Stimulated activated CD8-positive, alpha-beta memory T cell treated with anti-CD3 and anti-CD28 coated beads, Interleukin-2, amount 100 ng/mL, for 1 hour (primary cell): ENCODE measurements at places on chromosomes 2 and 18.

- DNase-seq: no peak
Measured at GRCh38 chr2:39731546-39731945, 47.5 kb downstream of the THUMPD2 start.

DNA sequence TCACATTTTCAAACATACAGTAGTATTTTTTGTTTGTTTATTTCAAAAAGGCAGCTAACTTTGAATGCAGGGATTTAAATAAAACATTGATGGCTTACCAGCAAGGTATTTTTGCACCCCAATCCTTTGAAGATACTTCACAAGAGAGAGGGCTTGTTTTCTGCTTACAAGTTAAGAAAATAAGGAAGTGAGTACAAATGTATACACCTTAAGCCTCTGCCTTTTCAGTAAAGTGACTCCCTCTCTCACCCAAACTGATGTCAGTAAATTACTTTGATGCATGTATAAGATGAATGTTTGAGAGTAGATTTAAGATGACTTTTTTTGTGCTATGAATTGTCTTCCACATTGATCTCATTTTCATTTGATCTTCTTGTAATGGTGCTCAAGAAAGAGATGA is 820.0 kb downstream of the CPS1 start:
- no peak for DNase-seq

GRCh38 chr2:191878548-191879279 is 31.8 kb upstream of the CAVIN2 start:
- DNase-seq: no peak

DNA sequence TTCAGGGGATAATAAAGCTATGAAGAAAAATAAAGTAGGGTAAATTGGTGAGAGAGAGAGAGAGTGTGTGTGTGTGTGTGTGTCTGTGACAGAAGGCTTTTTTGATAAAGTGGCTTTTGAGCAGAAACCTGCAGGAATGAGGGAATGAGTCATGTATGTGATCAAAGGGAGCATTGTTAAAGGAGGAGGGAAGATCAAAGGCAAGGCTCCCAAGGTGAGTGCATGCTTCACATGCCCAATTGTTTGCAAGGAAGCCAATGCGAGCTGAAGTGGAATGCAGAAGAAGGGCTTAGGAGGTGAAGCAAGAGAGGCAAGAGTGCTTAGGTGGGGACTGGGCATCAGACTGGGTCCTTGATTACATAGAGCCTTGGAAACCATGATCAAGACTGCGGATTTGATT is 96.8 kb downstream of the DNAH6 start:
- DNase-seq: no peak

- no peak for DNase-seq
Measured at GRCh38 chr2:32538735-32539134, 89.1 kb upstream of the TTC27 start.

DNA sequence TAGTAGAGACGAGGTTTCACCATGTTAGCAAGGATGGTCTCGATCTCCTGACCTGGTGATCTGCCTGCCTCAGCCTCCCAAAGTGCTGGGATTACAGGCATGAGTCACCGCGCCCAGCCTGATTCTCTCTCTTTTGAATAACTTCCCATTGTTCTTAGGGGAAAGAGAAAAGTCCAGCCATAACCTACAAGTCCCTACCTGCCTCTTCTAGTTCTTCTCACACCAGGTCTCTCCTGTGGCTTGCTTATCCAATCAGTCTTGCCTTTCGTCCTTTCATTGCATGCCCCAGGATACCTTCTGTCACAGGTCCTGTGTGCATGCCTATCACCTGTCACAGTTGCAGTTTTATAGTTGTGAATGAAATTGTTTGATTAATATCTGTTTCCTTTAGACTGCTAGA is 148.1 kb downstream of the SLC4A3 start:
- no peak for DNase-seq

- no peak for DNase-seq
Measured at GRCh38 chr18:23183411-23184150, 48.3 kb downstream of the CABLES1 start.

- DNase-seq: no peak
Measured at GRCh38 chr18:22434973-22435608, 17.4 kb upstream of the CTAGE1 start.

- no peak for DNase-seq
Measured at GRCh38 chr18:80241919-80242777, 5.2 kb downstream of the PARD6G start.

DNA sequence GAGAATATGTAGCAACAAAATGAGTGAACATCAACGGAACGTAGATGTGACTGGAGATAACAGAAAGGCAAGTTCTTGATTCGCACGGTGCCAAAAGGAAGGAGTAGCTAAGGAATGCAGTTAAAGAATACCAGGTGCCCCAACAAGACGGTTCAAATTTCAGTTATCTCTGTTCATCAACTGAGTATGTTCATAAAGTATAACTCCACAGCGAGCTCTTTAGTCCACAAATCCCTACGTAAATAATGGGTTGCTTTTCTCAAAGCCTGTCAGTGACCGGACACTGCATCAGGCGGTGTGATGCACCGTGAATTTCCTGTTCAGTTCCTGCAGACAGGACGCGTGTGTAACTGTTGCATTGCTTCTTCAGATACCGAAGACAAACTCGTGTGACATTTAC is 91.8 kb downstream of the NOL10 start:
- no peak for DNase-seq

DNA sequence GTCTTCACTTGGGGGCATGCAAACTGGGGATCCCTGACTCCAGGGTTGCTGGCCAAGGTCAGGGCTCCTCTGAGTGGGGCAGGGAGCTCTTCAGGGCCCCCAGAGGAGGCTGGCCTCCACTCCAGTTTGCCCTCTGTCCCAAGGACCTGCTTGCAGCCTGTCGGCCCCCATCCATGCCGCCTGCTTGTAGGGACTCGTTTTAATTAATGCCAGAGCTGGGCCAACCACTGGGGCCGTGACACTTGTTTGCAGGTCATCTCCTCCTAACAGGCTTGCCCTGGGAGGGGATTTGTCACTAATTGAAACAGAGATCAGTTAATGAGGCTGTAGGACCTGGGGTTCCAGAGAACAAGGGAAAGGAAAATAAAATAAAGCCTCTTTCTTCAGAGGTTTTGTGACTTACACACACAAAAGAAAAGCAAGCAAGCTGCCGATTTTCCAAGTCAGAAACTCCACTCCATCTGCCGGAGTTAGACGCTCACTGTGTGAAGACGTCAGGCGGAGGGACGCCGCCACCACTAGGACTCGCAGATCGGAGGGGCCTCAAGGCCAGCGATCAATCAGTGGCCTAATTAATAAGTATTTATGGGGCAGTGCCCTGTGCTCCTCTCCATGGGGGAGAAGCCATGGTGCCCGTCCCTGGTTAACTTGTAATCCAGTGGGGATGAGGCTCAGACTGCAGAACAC is 75.9 kb downstream of the SFXN5 start:
- DNase-seq: no peak

- no peak for DNase-seq
Measured at GRCh38 chr2:239303711-239304532, 96.9 kb downstream of the HDAC4 start.

DNA sequence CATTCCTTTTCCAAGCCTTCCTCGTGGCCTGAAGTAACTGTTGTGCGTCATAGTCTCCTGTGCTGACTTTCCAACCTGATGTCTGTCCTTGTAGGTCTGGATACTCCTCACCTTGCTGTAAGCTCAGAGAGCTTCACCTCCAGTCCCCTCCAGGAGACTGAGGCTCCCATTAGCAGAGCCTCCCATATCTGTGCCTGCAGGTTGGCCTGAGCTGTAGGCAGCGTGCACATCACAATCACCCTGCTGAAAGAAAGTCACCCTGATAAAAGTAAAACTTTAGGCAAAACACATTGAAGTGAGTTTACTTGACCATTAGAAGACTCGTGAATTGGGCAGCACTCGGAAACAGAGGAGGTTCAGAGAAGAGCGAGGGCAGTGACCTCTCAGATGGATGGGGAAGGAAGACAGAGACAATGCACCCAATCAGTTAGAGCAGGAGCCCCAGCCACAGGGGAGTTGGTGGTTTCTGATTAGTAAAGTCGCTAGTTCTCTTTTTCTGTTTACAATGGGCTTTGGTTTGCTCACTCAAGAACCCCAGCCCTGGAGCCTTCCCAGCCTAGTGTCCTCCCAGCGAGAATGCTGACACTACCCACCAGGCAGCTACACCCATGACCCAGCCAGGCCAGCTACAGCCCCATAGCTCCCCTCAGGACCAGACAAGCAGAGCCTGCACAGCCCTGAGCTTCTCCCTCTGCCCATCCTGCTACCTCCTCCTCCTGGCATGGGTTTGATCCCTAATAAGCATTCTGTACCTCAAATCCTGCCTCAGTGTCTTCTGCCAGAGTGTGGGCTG is 12.1 kb upstream of the TPO start:
- DNase-seq: no peak

DNA sequence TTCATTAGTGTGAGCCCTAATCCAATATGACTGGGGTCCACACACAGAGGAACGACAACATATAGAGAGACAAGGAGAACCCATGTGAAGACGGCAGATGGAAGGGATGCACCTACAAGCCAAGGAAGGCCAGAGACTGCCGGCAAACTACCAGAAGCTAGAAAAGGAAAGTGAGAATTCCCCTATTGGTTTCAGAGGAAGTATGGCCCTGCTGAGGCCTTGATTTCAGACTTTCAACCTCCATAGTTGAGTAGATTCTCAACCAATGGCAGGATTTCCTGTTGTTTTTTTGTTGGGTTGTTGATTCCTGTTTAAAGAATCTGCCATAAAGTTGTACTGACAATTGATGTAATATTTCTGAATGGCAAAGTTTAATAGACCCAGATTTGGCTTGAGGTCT is 241.5 kb downstream of the SATB2 start:
- DNase-seq: no peak

DNA sequence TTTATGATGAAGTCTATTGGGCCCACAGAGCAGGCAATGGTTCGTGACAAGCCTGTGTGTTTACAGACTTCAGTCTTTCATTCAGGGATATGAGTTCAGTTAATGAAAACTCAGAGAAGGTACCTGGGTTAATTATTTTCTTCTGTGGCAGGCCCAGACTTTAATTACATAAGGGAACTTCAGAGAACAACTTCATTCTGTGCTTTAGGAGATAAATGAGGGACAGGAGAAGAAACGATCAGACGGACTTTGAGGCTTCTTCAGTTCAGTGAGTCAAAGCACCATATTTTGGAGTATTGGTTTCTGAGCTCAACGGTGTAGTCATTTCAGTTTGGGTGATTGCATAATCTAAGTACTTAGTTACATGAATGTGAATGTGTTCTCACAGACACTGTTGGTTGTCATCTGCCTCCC is 203.0 kb upstream of the KCNJ3 start:
- DNase-seq: no peak

DNA sequence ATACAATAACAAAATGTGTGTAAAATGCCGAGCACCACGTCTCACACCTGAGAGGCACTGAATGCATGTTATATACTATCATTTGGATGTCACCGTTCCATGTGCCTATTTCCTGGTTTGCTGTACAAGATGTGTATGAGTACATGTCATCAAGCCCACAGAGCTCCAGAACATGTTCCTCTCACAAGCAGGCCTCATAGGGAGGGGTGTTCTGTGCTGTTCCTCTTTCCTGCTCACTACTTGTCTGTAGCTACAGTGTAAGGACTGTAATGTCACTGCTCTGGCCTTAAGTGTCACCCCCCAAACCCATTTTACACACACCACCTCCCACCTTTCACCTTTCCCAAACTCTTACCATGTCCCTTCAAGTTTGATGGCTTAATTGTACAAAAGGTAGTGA is 1.8 kb downstream of the AFF3 start:
- DNase-seq: no peak

DNA sequence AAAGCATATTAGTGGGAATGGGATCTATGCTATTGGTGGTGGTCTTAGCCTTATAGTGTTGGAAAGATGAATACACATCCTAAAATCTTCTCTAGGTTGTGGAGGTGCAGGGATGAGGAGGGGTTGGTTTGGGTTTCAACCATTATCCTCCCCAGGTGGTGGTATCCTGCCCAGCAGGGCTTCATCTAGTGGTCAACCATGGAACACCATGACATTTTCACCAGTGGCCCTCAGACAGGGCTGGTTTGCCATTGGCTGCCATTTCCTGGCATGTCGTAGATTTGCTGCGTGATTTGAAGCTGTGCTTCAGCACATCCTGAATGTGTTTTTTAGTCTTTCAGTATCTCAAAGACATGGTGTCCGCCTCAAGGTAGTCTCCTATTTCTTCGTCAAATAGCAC is 391.2 kb upstream of the HNRNPA3 start:
- no peak for DNase-seq

- no peak for DNase-seq
Measured at GRCh38 chr2:238910751-238911351, 63.0 kb downstream of the TWIST2 start.

- no peak for DNase-seq
Measured at GRCh38 chr18:33062834-33063364, 290.1 kb upstream of the KLHL14 start.

- DNase-seq: no peak
Measured at GRCh38 chr2:119117891-119118882, 40.4 kb downstream of the C1QL2 start.

GRCh38 chr2:97759727-97760407 is 46.5 kb downstream of the ZAP70 start:
- no peak for DNase-seq

DNA sequence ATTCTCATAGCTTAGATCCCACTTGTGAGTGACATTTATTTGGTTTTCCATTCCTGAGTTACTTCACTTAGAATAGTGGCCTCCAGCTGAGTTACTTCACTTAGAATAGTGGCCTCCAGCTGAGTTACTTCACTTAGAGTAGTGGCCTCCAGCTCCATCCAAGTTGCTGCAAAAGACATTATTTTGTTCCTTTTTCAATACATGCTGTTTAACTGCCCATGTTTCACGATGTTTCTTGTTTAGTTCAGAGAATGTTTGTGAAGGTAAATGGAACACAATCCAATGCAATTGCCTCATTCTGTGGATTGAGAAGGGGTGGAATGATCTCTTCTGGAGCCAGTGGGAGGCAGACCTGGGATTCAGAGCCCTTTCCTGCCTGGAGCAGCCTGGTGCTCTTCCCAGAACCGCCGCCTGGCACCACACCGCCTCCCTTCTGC is 273.5 kb upstream of the ATP5MC3 start:
- DNase-seq: no peak

- no peak for DNase-seq
Measured at GRCh38 chr2:129702416-129703176, 276.9 kb upstream of the RAB6C start.

DNA sequence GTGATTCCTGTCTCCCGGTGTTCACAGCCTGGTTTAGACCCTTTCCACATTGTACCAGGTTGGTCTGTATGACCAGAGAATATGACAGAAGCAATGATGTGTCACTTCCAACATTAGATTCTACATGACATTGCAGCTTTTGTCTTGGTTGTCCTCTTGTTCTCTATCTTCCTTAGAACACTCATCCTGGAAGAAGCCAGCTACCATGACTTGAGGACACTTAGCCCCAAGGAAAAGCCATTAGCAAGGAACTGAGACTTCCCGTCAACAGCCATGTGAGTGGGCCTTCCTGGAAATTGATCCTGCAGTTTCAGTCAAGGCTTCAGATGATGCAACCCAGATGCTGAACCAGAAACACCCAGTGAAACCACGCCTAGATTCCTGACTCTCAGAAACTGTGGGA is 143.3 kb downstream of the MREG start:
- DNase-seq: no peak

DNA sequence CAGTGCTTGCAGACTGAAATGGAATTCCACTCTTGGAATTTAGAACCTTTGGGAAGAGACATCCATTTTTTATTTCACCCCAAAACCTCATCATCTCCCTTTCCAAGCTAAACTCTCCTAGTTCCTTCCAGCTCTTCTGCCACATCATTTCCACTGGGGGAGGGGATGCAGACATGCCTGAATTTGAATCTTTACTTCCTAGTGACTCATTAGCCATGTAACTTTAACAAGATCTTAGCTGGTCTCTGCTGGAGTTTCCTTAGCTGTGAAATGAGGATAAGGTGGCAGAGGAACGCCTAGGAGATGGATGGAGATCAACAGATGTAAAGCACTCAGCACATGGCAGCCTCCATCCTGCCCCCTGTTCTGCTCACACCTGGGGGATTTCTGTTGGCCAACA is 266.8 kb downstream of the EN1 start:
- DNase-seq: no peak
